SJCRH30 (cell line): ENCODE measurements at places on chromosomes 3 and 15. TPM values are rescaled to one million over a fixed set of nuclear protein-coding genes. Genes with fewer than 3 reads are reported as not detected.

Gene ATP13A5
- total RNA-seq: 0.03 and 0.06 TPM in 2 replicates

Gene TMC3
- total RNA-seq: 0.06 TPM in 1 of 2 replicates, not detected in the other

Gene DAPK2
- total RNA-seq: 0.23 and 0.85 TPM in 2 replicates

Gene MRPS25
- 28.0 and 33.4 TPM in 2 replicates for total RNA-seq

Gene ACKR4
- total RNA-seq: not detected in 2 replicates

Gene REC114
- total RNA-seq: not detected in 2 replicates

Gene EXD1
- not detected in 2 replicates for total RNA-seq

Gene EOMES
- not detected in 2 replicates for total RNA-seq

Gene ROPN1
- total RNA-seq: not detected in 2 replicates

Gene LSMEM2
- not detected in 2 replicates for total RNA-seq

Gene LINGO1
- 0.26 TPM in 1 of 2 replicates, not detected in the other for total RNA-seq

Gene UCN2
- total RNA-seq: 0.14 TPM in 1 of 2 replicates, not detected in the other

Gene GHSR
- total RNA-seq: 1.0 and 1.3 TPM in 2 replicates

Gene CHRM5
- not detected in 2 replicates for total RNA-seq

Gene GMNC
- not detected in 2 replicates for total RNA-seq

Gene APPL1
- 58.0 and 68.7 TPM in 2 replicates for total RNA-seq

Gene PRSS50
- total RNA-seq: not detected in 2 replicates

Gene SLC28A1
- not detected in 2 replicates for total RNA-seq

Gene P2RY13
- not detected in 2 replicates for total RNA-seq
